Tongue (tissue), 3 donors: ENCODE measurements at places on chromosomes 6 and 20. TPM values are rescaled to one million over a fixed set of nuclear protein-coding genes. Genes with fewer than 3 reads are reported as not detected.
A peak's percentile ranks its signal among the peaks of the same experiment; 100 is the strongest.

The PI3 gene
- not detected for total RNA-seq

The APCDD1L gene
- 5.1 TPM for total RNA-seq

The ANGPT4 gene
- not detected for total RNA-seq

The LRP11 gene
- 38.5 TPM for total RNA-seq

The TMEM14C gene
- 77.5 TPM for total RNA-seq

The NOX3 gene
- not detected for total RNA-seq

The ZNF165 gene
- total RNA-seq, result 0.72 TPM

The PGBD1 gene
- 8.5 TPM for total RNA-seq

- DNase-seq, result no peak
Measured at GRCh38 chr20:60203451-60203850, 245.2 kb downstream of the CDH26 start.

DNA sequence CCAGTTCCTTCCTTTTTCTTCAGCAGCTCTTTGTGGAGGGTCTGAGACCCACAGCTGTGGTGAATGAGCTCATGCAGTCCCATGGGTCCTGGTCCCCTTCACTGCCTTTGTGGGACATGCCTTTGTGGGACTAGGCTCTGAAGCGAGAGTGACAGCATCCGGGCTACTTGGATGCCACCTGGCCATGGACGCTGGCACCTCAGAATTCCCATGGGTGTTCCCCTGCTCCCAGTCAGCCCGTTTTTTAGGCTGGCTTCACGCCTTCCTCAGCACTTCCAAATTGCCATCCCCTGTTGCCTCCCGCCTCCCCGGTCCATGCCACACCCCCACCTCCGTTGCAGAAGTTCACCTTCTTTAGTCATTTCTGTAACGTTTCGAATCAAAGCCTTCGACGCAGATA is 45.1 kb downstream of the RAMACL start:
- DNase-seq, result no peak

- DNase-seq, result no peak
Measured at GRCh38 chr20:17377231-17377630, 150.4 kb downstream of the PCSK2 start.

DNA sequence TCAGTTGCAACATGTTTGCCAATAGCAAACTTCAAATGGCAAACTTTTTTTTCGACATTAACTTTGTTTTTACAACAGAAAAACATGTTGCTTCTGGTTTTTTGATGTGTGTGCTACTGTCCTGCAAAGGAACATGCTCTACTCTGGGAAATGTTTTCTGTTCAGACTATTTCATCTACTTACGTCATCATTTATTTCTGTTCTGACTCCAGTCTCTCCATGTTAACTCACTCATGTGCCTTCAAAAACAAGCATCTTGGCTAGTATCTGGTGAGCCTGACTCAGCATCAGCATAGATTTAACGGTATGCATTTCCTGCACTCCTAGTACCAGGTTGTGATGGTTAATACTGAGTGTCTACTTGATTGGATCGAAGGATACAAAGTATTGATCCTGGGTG is 36.1 kb upstream of the MAP7 start:
- DNase-seq, result no peak

DNA sequence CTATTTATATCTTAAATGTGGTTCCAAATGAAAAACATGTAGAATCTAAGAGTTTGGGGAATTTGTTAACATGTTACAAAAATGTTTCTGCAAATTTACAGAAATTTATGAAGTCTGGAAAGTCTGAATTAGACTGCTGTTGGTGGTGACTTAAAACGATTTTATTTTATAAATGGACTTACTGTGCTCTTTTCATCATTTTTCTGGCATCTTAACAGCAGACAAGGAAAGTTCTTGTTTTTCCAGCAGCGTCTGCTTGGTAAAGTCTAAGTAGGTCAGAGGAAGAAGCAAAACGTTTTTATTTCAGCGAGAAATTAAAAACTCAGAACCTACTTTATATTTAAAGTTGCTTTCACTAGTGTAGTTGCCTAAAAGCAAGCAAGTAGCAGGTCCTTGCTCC is 48.6 kb upstream of the COL9A1 start:
- peak; percentile 39 for DNase-seq

DNA sequence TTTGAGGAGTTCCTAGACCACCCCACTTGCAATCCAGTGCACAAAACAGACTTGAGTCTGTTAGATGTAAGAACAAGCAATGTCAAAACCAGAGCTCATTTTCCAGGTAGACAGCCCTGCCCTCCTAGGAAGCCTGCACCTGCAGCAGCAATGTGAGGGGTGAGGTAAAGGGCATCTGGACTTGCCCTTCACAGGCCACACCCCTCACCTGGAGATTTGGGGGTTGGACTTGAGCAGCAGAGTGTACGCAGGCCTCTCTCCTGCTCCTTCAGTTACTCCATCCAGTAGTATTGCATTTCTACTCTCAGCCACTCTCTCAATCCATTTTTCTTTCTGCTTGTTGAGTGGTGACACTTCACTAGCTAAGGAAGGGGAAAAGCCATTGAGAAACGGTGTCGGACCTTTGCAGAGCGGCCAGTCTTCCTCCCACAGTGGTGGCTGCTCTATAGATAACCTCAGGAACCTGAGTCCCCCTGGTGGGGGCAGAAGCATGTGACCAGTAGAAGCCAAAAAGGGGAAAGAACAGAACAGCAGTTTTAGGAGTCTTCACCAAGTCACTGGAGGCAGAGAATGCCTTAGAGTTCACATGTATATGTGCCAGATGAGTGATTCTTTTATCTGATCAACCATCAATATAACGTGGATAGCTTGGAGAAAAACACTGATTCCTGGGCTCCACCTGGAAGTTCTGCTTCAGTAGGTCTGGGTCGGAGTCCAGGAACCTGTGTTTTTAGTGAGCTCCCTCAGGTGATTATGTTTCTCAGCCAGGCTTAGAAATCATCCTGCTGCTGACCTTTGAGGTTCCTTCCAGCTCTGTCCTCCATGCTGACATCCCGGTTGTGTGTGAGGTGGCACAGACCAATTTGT is 28.0 kb downstream of the ARFGEF2 start:
- DNase-seq, result no peak

GRCh38 chr6:43739642-43740091 is 30.3 kb upstream of the VEGFA start:
- DNase-seq, result no peak

GRCh38 chr6:40347571-40348011 is 239.6 kb downstream of the LRFN2 start:
- no peak for DNase-seq

- no peak for DNase-seq
Measured at GRCh38 chr6:132814716-132815570, 574 bp downstream of the RPS12 start.

GRCh38 chr20:38049800-38050199 is 16.3 kb downstream of the RPRD1B start:
- no peak for DNase-seq
